ENCODE measurements at places on chromosomes 5 and 9. TPM values are rescaled to one million over a fixed set of nuclear protein-coding genes. Genes with fewer than 3 reads are reported as not detected.

CACFD1 gene
- 4.5 TPM for total RNA-seq

ARPC5L gene
- total RNA-seq = 83.9 TPM

FEM1C gene
- total RNA-seq = 6.6 TPM

PHF24 gene
- 0.08 TPM for total RNA-seq

C8G gene
- 1.6 TPM for total RNA-seq

PCDHGB5 gene
- total RNA-seq = 1.9 TPM

TIGD6 gene
- total RNA-seq = 5.2 TPM

SLC23A1 gene
- total RNA-seq = 1.9 TPM

UHRF2 gene
- total RNA-seq = 31.7 TPM
